ENCODE measurements at places on chromosomes 12 and 14. TPM values are rescaled to one million over a fixed set of nuclear protein-coding genes. Genes with fewer than 3 reads are reported as not detected.

DNA sequence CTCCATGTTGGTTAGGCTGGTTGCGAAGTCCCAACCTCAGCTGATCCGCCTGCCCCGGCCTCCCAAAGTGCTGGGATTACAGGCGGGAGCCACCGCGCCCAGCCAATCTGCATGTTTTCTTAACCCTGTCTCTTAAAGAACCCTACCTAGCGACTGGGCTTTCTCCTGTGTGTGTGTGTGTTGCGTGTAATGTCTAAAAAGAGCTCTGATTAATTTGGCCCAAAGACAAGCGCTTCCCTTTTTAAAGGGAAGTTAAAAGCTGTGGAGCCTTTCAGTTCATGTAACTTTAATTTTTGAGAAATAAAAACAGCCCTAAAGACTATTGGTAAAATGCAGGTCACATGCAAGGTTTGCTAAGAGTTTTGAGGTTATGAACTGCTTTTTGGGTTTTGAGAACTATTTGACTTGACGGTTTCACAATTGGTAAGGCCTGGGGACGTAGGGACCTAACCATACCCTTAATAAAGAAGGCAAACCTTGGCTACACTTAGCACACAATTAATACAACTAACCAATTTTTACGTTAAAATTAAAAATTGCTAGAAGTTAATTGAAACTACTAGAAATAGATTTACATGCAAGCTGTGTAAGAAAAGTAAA, 103.2 kb downstream of the KCNMB4 start:
- no peak for DNase-seq

KRT80 gene
- 23.7 TPM for total RNA-seq

GRCh38 chr14:34824256-34824655, 50.9 kb downstream of the BAZ1A start:
- no peak for DNase-seq

TDG gene
- 36.8 TPM for total RNA-seq

- no peak for DNase-seq
These were observed 24.7 kb downstream of the BTBD6 start for GRCh38 chr14:105273062-105273461.

TMTC2 gene
- 7.8 TPM for total RNA-seq

GRCh38 chr12:34625116-34625515, 602.8 kb downstream of the ALG10 start:
- DNase-seq, result no peak

TCL1B gene
- total RNA-seq, result not detected

- DNase-seq, result peak; percentile 89
These were observed 5.8 kb upstream of the TNFRSF1A start for GRCh38 chr12:6347367-6348338.

DNA sequence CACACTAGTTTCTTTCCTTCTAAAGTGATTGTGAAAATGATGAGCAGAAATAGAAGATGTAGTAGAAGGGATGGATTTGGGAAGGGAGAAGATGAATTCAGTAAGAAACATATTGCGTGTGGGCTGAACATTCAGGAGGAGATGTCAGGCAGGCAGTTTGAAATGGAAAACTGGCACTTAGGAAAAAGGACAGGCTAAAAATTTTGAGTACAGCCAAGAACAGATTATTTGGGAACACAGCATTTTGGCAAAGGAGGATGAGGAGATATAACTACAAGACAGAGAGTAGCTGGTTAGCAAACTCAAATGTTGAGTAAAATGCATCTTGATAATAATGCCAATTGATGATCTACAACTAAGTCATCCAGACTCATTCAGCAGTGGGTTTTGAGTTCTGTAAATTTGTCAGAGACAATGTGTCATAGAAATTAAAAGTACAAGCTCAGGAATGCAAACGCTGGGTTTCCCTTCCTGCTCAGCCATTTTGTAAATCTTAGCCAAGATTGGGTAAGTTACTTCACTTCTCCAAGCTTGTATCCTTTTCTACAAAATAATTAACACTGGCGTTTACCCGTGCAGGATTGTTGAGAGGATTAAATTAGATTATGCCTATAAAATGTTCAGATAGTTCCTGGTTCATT, 255.0 kb downstream of the NAV3 start:
- DNase-seq, result no peak

Data from endothelial cell of umbilical vein (primary cell).